ENCODE measurements at places on chromosomes 13 and 19.
A peak's percentile ranks its signal among the peaks of the same experiment; 100 is the strongest.

- no peak overlapping the region for H3K4me3 ChIP-seq
- no peak overlapping the region for H3K27ac ChIP-seq
- no peaks in the 10 kb centered on the region for H3K36me3 ChIP-seq
- DNase-seq, result no peak
- no peaks in the 10 kb centered on the region for H3K4me1 ChIP-seq
These were observed 23.3 kb upstream of the KCTD4 start for GRCh38 chr13:45224176-45224575.

DNA sequence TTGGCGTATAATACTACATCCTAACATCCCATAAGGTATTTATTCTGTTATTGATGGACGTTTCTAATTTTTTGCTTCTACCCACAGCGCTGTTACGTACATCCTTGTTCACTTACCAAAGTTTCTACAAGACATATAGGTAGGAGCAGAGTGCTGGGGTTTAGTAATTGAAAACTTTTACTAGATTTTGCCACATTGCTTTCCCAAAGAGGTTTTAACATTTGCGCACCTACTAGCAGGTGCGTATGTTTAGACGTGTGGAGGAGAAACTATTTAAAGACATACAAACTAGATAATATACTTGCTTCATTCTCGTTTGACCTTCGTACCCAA lies 559 bp upstream of the RPL21 start:
- no peaks in the 10 kb centered on the region for H3K27me3 ChIP-seq
- peaks cover 25% of the 10 kb centered on the region for H3K4me1 ChIP-seq
- H3K36me3 ChIP-seq, result peaks cover 5% of the 10 kb centered on the region
- DNase-seq, result no peak

GRCh38 chr19:6213696-6214641 lies 65.8 kb downstream of the MLLT1 start:
- H3K4me1 ChIP-seq, result no peaks in the 10 kb centered on the region
- no peak overlapping the region for H3K4me3 ChIP-seq
- no peak overlapping the region for H3K27ac ChIP-seq
- no peak for DNase-seq

DNA sequence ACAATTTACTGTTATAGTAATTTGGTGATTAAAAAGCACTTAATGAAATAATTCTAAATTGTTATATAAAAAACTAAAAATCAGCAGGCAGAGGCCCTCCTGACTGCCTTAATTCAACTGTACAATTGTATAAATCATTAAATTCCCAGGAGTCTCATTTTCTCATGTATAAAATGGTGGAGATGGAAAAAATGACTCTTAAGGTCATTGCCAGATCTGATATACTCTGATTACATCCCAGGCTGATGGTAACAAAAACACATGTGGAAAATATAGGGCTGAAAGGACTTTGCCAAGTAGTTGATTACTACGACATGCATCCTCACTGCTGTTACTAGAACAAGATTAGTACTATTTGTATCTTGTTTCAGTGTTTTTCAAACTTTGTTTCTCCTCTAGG lies 1020.0 kb upstream of the SLC10A2 start:
- DNase-seq, result no peak
- no peak overlapping the region for H3K4me3 ChIP-seq
- no peaks in the 10 kb centered on the region for H3K4me1 ChIP-seq
- H3K27me3 ChIP-seq, result no peaks in the 10 kb centered on the region

DNA sequence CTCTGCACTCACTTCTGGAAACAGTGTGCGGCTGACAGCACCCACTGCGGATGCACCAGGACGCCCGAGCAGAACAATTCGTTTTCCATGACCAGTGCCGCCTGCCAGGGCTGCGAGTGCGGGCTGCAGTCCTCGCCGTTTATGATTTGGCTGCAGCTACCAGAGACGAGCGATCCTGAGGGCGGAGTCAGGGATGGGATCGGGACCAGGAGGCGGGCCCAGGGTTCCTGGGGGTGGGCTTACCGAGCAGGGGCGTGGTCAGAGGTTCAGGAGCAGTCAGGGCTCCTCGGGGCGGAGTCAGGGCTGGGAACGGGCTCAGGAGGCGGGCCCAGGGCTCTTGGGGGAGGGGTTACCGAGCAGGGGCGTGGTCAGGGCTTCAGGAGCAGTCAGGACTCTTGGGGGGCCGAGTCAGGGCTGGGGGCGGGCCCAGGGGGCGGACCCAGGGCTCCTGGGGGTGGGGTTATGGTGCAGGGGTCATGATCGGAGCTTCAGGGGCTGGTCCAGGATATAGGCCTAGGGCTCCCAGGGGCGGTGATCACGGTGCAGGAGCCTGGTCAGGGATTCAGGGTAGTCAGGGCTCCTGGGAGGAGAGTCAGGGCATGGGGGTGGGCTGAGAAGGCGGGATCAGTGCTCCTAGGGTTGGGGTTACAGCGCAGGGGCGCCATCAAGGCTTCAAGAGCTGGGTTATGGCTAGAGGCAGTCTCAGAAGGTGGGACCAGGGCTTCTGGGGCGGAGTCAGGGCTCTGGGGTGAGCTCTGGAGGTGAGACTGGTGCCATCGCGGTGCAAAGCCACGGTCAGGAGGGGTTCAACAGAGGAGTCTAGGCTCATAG lies 1.7 kb downstream of the KLK4 start:
- DNase-seq, result peak; percentile 65
- no peaks in the 10 kb centered on the region for H3K36me3 ChIP-seq
- no peak overlapping the region for H3K4me3 ChIP-seq
- no peaks in the 10 kb centered on the region for H3K4me1 ChIP-seq
- H3K27me3 ChIP-seq, result peaks cover 18% of the 10 kb centered on the region

DNA sequence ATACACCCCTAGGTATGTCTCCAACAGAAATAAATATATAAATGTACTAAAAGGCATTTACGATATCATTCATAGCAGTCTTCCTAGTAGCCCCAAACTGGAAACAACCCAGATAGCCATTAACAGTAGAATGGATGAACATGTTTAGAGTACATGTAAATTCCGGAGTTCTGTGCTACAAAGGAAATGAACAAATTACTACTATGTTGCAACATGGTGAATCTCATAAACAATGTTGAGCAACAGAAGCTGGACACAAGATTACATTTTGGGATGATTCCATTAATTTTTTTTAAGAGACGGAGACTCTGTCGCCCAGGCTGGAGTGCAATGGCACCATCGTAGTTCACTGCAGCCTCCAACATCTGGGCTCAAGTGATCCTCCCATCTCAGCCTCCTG lies 5.9 kb upstream of the SLC7A10 start:
- no peaks in the 10 kb centered on the region for H3K4me1 ChIP-seq
- no peak for DNase-seq
- H3K27ac ChIP-seq, result no peak overlapping the region
- H3K27me3 ChIP-seq, result no peaks in the 10 kb centered on the region
- H3K36me3 ChIP-seq, result no peaks in the 10 kb centered on the region

DNA sequence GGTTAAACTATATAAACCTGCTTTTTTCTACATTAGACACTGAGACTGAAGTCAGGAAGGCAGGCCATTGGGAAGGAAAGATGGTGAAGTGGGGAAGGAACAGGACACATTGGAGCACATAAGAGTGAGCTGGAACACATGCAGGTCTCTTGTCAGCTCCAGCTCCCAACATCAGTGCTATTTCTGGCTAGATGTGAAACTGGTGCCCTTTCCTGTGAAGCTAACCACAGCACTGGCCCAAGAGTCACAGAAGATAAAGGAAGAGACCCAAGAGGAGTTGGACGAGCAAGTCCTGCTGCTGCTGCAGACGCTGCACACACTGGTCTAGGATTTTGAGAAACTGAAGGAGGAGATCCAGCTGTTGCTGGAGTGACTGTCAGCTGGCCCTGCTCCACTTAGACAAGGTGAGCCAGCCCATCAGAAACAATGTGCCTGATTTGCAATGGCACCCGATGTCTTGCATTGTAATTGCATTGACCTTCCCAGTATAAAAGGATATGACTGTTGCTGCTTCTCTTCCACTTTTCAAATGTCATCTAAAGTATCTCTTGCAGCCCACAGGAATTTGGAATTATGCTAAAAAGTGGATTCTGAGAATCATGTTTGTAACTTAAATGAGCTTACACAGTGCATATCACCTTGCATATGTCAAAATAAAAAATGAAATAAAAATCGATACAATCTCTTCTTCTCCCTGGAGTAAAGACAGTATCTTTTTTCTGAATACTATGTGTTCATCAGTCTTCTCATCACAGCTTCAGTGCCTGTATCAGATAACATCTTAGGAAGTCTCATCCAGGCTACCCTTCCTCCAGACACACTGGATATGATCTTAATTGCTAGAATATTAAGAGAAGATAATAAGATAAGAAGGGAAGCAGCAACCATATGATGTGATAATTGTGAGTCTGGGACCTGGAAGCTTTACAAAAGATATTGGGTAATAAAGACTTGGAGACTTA lies 230.7 kb upstream of the SPRY2 start:
- no peak for DNase-seq
- H3K4me3 ChIP-seq, result no peak overlapping the region
- no peaks in the 10 kb centered on the region for H3K36me3 ChIP-seq
- H3K4me1 ChIP-seq, result no peaks in the 10 kb centered on the region

GRCh38 chr13:33174931-33175330 lies 110.6 kb downstream of the STARD13 start:
- no peak overlapping the region for H3K4me3 ChIP-seq
- no peaks in the 10 kb centered on the region for H3K36me3 ChIP-seq
- DNase-seq, result no peak

DNA sequence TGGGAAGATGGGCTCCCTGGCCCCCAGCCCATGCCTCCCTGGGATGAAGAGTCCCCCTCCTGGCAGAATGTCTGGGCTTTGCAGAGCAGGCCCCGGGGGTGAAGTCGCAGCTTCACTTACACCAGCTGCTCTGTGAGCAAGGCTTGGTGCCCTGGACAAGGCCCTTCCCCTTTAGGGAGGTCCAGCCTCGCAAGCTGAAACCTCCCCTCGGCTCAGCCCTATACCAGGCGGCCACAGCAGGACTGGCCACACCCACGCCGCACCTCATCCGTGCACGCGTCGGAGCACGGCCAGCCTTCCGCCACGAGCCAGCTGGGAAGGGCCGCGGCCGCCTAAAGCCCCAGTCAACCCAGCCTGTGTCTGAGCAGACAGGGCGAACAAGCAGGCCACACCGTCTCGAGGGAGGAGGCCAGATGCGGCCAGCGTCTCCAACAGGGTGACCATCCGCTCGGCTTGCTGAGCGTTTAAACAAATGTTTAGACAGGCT lies 83.2 kb upstream of the MCF2L start:
- peak; percentile 92 for DNase-seq
- H3K4me1 ChIP-seq, result peaks cover 8% of the 10 kb centered on the region
- H3K36me3 ChIP-seq, result peaks cover 5% of the 10 kb centered on the region
- peak overlapping the region; percentile 69 for H3K27ac ChIP-seq
- H3K27me3 ChIP-seq, result no peaks in the 10 kb centered on the region

DNA sequence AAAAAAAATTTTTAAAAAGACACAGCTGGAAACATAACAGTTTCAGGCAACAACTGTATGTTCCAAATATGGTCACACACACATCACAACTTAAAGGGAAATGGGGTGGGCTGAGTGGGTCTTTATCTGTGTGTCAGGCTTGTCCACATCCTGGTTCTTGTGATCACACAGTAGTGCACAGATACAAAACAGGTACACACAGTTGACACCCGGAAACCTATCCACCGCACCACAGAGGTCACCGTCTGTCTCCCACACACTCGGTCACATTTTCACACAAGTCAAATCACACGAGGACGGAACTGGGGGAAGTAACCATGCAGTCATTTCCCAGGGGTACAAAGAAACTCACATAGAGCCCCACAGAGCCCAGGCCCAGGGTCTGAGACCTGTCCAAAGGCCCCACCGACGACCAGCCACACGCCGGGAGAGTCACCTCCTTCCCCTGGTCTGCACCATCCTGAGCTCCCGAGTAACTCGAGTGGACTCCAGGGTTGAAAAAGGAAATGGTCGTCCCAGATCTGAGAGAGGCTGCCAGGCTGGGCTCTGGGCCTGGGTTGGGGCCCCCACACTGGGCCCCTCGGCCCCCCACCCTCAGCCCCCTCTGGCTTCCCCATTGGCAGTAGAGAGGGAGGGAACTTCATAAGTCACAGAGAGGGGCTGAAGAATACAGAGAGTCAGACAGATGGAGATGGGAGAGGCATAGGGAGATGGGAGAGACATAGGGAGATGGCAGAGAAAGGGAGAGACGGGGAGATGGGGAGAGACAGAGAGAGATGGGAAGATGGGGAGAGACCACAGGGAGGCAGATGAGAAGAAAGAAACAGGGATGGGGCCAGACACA lies 1.3 kb upstream of the PPAN start:
- H3K27ac ChIP-seq, result no peak overlapping the region
- H3K27me3 ChIP-seq, result no peaks in the 10 kb centered on the region
- no peak overlapping the region for H3K4me3 ChIP-seq

DNA sequence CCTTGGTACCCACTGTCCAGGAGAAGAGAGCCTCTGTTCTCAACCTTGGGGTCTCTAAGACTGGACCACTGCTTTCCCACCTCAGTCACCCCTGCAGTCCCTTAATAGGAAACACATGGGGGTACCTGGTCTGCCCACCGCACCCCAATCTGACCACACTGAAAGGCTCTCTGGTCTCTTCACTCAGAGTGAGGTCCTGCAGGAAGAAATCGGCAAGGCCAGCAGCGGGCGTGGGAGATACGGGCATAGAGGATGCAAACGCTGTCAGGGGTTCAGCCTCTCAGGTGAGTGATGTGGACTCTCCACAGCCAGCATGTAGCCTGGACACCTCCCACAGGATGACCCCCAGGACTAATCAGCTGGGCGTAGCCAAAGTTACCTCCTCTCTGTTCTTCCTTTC lies 3.5 kb downstream of the SIGLEC9 start:
- H3K36me3 ChIP-seq, result no peaks in the 10 kb centered on the region
- no peaks in the 10 kb centered on the region for H3K4me1 ChIP-seq
- DNase-seq, result no peak
- H3K27me3 ChIP-seq, result no peaks in the 10 kb centered on the region

DNA sequence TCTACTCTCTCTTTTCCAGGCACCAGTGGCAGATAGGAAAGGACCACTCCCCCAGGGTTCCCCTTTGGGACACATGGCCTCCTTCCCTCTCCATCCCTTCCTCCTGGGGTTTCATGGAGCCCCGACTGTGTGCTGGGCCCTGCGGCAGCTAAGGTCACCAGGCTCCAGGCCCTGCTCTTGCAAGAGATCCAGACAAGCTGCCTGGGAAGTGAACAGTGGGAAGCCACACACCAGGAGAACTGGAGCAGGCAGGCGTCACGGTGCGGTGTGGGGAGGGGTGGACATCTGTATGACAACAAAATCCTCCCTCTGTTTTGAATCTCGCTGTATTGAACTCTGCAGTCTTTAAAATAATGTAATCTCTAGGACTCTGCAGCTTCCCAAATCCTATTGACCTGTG lies 330.1 kb downstream of the UQCRFS1 start:
- no peak overlapping the region for H3K27ac ChIP-seq
- no peak overlapping the region for H3K4me3 ChIP-seq
- no peak for DNase-seq
- no peaks in the 10 kb centered on the region for H3K27me3 ChIP-seq

DNA sequence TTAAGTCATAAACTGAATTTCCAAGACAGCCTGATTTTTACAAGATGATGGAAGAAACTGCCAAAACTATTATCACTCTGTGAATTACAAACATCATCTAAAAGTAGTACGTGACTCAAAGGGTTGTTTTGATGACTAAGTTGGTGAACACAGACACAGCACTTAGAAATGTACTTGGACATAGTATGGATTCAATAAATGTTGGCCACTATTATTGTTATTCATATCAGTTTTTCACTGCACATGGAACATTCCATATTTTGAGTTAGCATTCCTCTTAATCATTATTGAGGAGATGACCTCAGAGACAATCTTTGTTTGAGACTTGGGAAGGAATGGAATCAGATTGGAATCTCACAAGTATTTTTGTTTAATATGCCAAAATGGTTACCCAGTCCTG lies 172.9 kb downstream of the OXGR1 start:
- no peaks in the 10 kb centered on the region for H3K27me3 ChIP-seq
- H3K4me1 ChIP-seq, result no peaks in the 10 kb centered on the region
- DNase-seq, result no peak
- H3K27ac ChIP-seq, result no peak overlapping the region
- no peak overlapping the region for H3K4me3 ChIP-seq
- H3K36me3 ChIP-seq, result no peaks in the 10 kb centered on the region
